ENCODE measurements at places on chromosomes 5 and 9.

GRCh38 chr5:80644900-80645299, 9.6 kb upstream of the MSH3 start:
- no peak for DNase-seq

GRCh38 chr5:131379723-131380122, 115.9 kb downstream of the CDC42SE2 start:
- peak; percentile 75 for DNase-seq

- DNase-seq: no peak
Measured at GRCh38 chr9:123753016-123753415, 176.9 kb downstream of the DENND1A start.

GRCh38 chr5:149409268-149409948, 30.3 kb upstream of the IL17B start:
- no peak for DNase-seq

DNA sequence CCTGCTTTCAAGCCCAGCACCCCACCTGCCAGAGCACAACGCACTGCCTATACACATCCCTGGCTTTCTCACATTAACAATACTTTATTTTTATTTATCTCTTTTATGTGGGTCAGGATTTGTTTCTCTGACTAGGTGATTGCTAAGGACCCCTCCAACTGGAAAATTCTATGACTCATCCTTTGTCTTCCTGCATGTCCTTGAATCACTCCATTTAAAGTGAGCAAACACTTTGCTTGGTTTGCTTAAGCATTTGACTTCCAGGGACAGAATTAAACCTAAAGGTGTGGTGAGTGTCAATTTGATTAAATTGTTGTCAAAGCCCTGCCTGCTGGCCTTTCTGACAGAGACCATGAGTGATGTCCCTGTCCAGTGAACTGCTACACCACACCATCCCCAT, 536.5 kb upstream of the BRINP1 start:
- DNase-seq: no peak

DNA sequence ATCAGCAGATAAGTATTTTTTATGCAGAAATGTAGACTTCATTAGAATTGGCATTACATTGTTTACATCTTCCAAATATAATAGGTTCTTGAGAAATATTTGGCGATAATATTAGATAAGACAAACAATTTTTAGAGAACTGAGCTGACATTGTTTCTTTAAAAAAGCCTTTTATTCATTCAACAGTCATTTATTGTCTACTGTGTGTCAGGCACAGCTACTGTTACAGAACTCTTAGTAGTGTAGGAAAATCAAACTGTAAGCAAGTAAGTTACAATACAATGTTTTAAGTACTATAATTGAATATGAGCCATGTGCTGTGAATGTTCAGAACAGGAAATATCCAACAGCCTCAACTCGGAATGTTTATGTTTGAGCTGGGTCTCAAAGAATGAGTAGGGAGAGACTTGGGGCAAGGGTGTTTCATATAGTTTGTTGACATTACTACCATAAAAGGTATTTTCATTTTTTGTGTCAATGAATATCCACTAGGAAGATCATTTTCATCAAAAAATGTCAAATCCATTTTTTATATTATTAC, 114.0 kb downstream of the CDC42SE2 start:
- no peak for DNase-seq

GRCh38 chr5:74179179-74179578, 461.3 kb downstream of the ENC1 start:
- DNase-seq: no peak

DNA sequence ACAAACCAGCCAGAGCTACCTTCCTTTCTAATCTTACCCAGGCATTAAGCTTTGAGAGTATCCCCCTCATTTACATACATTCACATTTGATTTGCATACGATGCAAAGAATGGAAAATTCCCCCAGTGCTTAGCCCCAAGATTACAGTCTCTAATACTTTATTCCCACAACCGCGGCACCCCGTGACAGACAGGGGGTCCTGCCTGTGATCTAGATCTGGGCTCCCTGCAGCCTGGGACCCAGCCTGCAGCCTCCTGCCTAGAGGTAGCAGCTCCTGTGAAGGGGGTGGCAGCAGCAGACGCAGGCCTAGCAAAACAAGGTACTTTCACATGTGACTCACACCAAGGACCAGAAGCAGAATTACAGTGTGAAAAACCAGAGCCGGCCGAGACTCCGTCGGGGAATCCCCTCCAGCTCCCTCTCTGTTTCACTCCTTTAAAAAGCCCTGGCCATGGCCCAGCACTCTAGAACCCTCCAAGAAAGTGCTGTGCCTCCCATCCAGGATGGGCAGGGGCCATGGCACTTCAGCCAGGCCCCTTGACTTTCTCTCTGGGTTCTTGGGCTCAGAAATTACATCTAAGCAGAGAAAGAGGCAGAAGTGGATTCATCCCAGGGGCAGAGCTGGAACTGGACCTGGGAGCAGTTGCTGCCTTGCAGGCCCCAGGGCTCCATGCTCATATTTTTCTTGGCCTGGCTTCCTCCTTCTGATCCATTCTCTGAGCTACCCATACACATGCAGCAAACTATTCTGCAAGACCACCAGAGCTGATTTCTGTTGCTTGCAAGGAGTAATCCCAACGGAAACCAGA, 14.0 kb upstream of the TCF7 start:
- peak; percentile 84 for DNase-seq

- DNase-seq: peak; percentile 27
Measured at GRCh38 chr5:171421331-171422262, 2.1 kb downstream of the FGF18 start.

DNA sequence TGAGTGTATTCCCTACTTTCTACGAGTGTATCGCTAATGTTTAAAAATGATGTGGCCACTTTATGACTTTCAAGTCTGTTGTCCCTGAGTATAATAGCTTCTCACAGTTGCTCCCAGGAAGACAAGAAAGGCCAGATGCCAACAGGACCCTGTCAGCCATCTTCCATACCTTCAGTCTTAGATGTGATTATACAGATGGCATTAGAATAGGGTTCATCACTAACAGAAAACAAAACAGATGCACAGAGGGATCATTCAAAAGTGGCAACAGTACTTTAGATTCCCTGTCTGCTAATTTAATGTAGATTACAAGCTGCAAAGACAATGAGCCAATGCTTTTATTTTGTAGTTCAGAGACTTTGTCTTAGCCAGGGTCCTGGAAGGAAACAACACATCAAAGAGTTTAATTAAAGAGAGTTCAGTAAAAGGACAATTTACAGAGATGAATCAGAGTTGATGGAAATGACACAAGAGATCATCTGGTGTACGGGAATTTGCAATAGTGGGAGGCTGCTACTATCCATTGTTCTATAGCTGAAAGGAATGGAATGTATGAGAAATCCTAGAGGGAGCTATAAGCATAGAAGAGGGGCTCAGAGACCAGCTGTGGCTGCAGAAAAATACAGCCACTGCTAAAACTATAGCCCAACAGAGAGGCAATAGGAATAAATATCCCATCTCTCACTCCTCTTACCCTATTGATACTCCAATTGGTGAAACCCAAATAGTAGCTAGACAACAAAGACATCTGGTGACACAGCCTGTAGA, 393.7 kb upstream of the SMC2 start:
- no peak for DNase-seq

- no peak for DNase-seq
Measured at GRCh38 chr5:84274585-84275468, 109.9 kb downstream of the EDIL3 start.

DNA sequence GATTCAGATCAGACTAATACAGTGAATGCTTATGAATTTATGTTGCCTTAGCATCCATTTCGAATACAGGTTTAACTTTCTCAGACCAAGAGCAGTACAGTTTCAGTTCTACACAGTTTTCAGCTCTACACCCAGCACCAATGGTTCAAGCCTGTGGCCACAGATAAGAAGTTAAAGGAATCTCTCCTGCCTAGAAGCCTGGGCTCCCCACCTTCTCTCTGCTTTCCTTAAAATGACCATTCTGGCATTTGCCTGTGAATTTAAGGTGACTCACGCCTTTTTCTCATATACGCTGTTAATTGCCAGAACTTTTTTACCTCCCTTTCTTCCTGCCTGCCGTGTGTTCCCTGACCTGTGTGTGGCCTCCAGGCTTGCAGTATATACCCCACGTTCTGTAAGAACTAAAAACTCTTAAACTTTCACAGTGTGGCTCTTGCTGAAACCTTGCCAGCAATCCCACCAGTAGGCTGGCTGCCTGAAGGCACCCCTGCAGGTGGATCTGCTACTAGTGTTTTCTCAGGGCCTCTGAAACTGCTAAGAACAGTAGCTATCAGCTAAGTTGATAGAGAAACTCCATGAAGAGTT, 692.8 kb upstream of the CDH18 start:
- DNase-seq: no peak

DNA sequence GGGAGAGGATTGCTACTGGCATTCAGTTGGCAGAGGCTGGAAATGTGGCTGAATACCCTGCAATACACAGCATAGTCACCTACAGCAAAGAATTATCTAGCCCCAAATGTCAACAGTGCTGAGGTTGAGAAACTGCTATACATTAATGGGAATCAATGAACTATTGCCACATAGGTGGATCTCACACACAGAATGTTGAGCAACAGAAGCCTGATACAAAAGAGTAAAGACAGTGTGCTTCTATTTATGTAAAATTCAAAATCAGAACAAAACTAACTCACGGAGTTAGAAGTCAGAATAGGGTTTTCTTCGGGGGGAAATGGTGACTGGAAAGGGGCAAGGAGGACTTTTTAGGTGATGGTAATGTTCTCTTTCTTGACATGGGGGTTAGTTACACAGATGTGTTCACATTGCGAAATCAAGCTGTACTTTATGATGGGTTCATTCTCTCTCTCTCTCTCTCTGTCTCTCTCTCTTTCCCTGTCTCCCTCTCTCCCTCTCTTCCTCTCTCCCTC, 45.7 kb upstream of the PANK3 start:
- DNase-seq: no peak

GRCh38 chr5:123203105-123203800, 114.2 kb downstream of the PRDM6 start:
- DNase-seq: no peak

DNA sequence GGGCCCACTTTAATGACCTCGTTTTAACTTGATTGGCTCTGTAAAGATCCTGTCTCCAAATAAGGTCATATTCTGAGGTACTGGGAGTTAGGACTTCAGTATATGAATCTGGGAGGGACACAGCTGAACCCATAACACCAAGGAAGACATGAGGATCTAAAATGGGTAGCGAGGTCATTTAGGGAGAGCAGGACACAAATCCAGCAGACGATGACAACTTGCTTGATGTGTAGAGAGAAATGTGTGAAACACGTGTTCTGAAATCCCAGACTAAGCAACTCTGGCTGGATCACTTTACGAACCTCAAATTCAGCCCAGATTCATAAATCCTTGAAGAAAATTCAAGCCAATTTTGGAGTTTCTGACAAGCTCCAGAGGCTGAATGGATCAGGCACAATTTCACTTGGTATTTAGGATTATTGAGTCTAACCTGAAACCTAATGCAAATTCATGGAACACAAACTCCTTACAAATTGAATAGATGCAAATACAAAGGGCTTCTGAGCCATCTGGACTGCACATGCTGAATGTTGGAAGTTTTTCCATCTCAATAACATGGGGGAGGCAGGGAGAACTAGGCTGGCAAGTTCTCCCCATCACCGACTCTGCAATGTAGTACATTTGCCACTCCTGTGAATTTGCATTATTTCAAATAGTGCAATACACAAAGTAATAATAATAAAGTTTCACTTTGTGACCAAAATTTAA, 74.0 kb upstream of the SLC30A5 start:
- DNase-seq: no peak

DNA sequence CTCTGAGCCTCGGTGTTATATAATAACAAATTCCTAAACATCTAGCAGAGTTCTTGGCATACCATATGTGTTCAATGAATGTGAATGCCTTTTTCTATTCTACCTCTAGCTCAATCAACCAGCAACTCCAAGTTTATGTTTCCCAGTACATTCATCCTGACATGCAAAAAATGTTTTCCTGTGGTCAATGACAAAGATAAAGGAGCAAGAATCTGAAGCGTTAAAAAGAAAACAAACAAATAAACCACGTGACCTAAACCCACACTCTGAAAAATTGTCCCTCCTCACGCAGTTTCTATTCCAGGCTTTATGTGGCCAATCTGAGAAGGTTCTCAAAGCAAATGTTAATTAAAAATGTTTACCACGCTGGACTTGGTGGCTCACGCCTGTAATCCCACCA, 18.0 kb downstream of the KLF4 start:
- no peak for DNase-seq

GRCh38 chr5:51544031-51544785, 161.0 kb downstream of the ISL1 start:
- no peak for DNase-seq

DNA sequence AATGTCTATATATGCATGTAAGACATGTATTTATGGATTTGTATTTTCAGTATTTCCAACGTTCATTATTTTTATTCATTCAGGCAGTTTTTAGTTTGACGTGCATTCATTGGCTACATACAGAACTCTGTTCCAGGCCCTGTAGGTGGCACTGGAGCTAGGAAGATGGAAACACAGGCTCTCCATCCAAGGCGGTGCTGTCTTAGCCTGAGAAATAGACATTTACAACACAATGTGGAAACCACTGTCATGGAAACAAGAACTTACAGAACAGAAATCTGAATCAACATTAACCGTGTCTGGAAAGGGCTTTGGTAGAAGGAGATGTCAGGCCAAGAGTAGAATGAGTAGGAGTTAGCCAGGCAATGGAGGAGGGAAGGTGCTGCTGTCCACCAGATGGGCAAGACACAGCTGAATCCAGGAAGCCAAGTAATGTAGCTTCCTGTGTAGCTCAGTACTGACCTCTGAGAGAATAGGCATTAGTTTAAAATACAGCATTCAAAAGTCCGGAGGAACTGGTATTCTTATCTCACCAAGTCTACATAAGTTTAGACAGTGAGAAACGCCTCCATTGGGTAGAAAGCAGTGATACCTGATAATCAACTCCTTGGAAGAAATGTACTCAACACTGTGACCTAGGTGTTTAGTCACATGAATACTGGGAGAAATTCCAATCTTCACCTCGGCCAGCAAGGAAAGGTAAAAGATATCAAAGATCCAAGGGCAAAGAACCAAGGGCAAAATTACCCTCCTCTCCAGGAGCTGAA, 388.6 kb upstream of the CDH6 start:
- DNase-seq: no peak

DNA sequence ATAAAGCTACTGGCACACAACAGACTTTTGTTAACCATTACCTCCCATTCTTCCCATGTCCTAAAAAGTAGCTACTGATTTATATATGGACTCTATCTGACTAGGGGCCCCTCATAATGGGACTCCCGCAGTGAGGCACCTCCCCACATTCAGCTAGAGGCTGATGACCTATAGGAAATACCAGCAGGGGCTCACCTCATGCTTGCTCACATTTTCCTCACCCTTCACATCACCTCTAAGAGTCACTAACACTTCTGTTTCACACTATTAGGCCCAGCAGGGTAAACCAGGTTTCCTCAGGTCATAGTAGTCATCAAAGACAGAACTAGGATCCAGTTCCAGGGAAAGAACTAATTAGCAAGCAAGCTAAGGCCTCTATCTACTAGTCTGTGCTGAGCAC, 60.7 kb downstream of the PRELID2 start:
- DNase-seq: no peak

GRCh38 chr9:27278374-27278773, 18.6 kb downstream of the EQTN start:
- no peak for DNase-seq

Measured in activated T-cell treated with anti-CD3 and anti-CD28 coated beads, Interleukin-2, amount 50 U/mL, for 24 hours (primary cell).